NK-92 treated with Interleukin-12 subunit alpha and Interleukin-12 subunit beta, amount 100 ng/mL, for 24 hours (cell line): ENCODE measurements at places on chromosomes 3 and 15.

- no peak for DNase-seq
These were observed 35.6 kb upstream of the FGF7 start for GRCh38 chr15:49387471-49387870.

- no peak for DNase-seq
These were observed 30.9 kb downstream of the PML start for GRCh38 chr15:74025436-74025835.

GRCh38 chr3:98323425-98323824 lies 30.2 kb upstream of the OR5K4 start:
- no peak for DNase-seq

DNA sequence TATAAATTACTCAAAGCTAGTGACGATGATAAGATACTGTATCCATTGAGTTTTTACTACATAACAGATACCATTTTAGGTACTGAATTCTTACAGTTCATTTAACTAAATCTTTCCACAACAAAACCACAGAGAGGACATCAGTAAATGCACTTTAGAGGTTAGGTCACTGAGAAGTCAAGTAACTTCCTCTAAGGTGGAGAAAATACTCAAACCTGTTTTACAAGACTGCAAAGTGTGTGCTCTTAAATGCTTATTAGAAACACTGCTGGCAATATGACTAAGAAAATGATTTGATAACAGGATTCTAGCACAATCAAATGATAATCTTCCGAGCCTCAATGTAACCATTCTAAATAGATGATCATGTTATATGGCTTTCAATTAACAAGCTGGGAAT lies 99.4 kb downstream of the UBE3A start:
- no peak for DNase-seq

- DNase-seq: no peak
These were observed 216.1 kb downstream of the NAALADL2 start for GRCh38 chr3:175075269-175075668.

DNA sequence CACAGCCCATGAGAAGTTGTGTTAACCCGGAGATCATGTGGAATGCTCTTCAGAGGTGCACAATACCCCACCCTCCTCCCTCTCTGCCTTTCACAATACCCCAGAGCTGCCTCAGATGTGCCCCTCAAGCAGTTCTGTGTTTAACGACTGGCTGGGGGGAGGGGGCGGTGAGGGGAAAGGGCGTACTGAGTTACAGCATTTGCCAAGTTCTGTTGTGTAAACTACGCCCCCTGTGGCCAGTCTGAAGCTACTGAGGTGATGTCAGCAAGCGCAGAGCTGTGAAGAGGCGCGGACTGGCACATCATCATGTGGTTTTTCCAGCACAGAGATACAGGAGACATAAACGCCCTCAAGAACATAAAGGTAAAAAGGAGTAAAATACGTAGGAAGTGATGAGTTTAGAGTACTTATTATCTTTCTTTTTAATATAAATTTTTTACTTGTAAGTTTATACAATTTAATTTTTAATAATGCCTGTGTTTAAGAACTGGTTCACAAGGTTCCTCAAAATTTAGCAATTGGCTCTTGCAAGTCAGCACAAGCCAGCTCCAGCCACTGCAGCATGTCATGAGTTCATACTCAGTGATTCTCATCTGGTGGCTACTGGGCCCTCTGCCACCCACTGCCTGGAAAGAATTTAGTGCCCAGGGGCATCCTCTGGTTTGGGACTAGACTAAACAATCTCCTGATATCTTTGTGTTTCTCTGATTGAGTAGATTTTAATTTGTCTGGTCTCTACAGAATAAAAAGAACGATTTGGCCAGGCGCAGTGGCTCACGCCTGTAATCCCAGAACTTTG lies 1.7 kb downstream of the EPB42 start:
- DNase-seq: no peak

DNA sequence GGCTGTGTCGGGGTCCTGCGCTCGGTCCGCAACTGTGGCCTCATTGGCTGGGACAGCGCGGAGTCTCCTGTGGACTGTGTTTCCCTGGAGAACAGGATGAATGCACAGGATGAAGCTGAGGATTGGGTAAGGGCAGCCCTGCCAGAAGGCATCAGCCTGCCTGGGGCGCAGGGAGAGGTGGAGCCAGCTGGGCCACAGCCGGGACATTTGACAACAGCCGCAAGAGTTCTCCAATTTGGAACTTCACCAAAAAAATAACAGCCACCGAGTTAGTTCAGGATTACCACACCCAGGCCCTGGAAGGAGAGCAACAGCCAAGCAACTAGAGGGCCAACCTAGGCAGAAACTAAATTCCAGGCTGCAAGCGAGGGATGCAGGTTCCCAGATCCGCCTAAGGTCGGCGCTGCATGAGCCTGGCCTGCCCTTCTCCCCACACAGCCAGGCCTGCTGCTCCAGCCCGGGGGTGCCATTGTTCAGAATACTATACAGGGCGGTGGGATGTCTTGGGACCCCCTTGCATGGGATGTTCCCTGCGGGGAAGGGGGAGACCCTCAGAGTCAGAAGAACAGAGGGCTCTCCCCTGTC lies 229.3 kb downstream of the OCA2 start:
- DNase-seq: no peak

GRCh38 chr15:81023483-81024264 lies 23.0 kb downstream of the TLNRD1 start:
- no peak for DNase-seq

- no peak for DNase-seq
These were observed 236.3 kb downstream of the CNTN4 start for GRCh38 chr3:2334921-2335320.

GRCh38 chr15:75028991-75029377 lies 5.6 kb downstream of the PPCDC start:
- no peak for DNase-seq

DNA sequence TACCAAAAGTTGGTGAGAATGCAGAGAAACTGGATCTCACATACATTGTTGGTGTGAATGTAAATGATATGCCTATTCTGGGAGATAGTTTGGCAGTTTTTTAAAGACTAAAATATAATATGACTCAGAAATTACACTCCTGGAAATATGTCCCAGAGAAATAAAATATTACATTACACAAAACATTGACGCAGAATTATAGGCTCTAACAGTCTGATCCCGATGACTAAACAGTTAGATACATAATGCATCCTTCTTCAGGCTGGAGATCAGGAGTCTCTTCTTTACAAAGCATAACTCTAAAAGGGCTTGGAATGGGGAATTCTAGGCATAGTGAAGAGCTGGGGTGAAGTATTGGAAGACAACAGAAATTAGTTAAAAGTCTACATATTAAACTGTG lies 586.2 kb upstream of the NECTIN3 start:
- no peak for DNase-seq

GRCh38 chr3:76859596-76859995 lies 180.3 kb upstream of the ROBO2 start:
- DNase-seq: no peak

DNA sequence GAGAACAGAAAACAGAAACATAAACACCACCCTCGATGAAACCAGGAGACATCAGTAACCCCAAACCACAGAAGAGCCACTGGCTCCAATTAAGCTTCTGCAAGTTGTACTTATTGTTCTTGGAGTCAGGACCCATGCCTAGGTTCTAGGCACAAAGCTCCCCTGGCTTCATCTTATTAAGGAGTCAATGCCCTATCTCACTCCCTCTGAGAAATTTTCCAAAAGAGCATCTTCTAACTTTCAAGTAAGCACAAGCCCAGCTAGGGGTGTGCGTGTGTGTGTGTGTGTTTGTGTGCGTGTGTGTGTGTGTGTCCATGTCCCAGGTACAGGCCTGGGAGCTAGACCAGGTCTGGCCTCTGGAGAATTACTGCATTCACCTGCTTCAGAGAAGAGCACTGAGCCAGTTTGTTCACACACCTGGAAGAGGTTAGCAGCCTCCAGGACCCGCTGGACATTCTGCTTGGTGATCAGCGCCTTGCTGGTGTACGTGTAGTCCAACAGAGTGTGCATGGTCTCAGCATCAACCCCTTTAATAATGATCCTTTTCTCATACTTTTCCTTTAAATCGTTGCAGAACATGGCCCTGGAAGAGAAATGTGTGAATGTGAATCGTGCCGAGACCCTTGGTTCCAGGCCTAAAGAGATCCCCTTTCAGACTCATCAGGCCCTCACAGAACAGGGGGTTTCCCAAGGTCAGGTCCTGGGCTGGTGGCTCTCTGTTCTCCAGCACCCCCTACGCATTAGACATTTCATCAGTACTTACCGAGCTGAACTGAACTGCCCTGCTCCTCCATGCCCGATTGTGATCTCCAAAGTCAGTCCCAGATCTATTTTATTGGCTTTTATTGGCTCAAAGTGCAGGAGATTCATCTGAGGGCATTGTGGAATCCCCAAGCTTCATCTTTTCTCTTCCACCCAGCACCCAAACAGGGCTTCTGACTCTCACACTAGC lies 27.8 kb downstream of the KLHL6 start:
- no peak for DNase-seq

DNA sequence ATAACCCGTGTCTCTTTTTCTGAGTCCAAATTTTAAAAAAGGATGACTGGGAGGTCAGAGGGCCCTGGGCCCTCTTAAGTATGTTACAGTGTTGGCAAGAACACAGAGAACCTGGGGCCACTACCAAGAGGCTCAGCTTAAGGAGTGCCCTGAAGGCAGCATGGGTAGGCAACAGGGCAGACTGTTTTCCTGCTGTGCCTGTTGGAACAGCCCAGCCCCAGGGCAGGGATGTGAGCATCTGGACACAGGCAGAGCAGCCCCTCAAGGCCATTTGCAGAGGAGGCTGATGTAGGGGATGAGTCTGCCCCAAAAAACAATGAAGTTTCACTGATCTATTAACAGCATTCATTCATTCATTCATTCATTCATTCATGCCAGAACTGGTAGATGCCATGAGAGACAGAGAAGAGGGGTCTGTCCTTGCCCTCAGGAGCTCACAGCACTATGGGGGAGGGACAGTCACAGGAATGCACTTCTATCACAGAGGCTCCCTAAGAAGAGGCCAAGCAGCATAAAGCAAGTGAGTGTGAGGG lies 2.2 kb upstream of the LTF start:
- no peak for DNase-seq

DNA sequence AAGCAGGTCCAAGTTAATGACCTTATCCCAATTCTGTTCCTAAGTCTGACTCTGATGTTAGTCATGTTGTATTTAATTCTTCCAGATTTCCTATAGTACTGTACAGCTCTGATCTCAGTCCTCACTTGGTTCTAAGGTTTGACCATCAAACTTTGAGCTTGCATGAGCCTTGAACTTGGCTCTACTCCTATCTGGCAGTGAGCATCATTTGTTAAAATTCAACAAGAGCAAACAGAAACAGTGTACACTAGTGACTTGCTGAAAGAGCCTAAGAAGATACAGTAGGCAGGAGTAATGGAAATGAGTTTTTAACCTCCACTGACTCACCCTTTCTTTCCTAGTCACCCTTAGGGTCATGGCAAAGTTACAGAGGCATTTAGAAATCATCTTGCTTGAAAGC lies 451.1 kb upstream of the TPRG1 start:
- no peak for DNase-seq

DNA sequence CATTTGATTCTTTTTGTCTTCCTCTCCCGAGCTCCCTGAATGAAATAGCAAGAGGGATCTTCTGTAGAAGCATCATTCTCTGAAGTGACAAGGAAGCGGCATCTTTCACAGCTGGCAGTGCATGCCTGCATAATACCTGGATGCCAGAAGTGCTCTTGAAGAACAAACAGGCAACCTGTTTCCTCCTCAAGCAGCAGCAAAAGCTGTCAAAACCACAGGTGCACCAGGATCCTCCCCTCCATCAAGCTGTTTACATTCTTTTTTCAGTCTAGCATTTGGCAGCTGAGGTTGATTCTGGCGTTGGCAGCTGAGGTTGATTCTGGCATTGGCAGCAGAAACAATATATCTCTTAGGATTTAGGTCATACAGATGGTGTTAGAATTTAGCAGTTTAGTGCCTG lies 979.0 kb downstream of the TUSC7 start:
- DNase-seq: no peak

DNA sequence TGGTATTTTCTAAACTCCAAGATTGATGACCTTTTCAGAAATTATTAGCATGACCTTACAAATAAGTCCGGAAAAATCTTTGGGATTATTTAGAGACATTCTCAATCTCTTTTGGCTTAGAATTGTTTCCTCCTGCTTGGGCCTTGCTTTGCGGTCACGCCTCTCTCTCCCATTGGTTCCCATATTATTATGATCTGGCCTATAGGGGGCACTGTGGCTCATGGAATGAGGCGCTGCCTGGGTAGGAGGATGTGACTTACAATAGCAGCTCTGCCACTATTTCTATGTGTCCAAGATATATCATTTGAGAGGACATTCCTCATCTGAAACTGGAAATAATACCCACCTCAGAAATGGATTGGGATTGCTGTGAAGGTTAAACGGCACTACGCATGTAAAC lies 464.9 kb downstream of the MFSD1 start:
- no peak for DNase-seq
